ENCODE measurements at places on chromosomes 5 and 9. TPM values are rescaled to one million over a fixed set of nuclear protein-coding genes. Genes with fewer than 3 reads are reported as not detected.

- DNase-seq = no peak
Observed at GRCh38 chr9:98449871-98450270, 194.4 kb upstream of the TBC1D2 start.

Gene FAT2
- total RNA-seq = not detected

DNA sequence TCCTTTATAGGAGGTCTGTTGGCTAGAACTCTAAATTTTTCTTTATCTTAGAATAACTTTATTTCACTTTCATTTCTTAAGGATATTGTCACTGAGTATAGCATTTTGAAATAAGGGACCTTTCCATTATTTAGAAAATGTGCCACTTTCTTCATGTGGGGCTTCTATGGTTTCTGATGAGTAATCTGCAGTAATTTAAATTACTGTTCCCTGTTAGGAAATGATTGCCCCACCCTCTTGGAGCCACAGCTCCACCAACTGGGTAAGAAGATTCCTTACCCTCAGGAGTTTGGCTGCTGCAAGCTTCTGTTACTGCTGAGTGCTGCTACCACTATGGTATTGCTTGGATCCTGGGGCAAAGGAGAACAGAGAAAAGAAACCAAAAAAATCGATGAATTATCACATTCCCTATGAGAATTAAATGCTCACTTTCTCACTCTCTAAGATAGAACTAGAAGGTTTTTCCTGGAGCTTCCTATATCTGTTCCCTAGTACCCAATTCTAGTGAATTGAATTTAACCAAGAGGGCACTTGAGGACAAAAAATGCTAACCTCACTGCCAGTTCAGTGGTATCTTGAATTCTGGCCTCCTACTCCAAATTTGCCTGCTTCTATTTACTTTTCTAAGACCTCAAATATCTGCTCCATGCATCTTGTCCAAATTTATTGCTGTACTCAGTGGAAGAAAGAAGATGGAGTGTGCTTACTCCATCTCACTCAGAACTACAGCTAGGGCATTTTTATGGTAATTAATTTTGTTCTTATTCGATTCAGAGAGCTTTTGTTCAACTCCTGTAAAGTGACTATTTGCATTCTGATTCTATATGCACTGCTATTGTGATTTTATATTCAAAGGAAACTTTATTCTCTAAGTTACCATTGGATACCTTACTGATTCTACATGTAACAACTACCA lies 2111.3 kb downstream of the MAT2B start:
- DNase-seq = peak; percentile 4

DNA sequence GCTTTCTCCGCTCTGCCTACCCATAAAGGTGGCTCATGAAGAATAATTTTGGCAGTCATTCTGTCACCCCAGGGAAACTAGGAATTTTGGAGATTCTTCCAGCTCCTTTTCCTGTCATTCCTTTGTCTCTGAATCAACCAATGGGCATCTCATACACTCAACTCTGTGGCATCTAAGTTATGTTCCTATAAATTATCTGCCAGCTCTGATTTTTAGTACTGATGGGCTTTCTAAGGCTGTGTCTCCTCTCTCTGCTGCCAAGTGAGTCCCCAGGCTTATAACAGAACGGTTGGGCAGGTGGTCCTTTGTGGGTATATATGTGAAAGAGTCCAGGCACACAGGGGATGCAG lies 226.8 kb downstream of the NMUR2 start:
- DNase-seq = peak; percentile 80

Gene SLC6A7
- 0.35 TPM for total RNA-seq
